ENCODE measurements at places on chromosomes 11 and 22.

GRCh38 chr11:12433571-12434324 is 56.4 kb downstream of the PARVA start:
- DNase-seq: no peak

GRCh38 chr11:62044639-62045121 is 77.2 kb upstream of the FTH1 start:
- DNase-seq: no peak

GRCh38 chr11:59669611-59670009 is 773 bp upstream of the PATL1 start:
- no peak for DNase-seq

GRCh38 chr22:22181341-22181850 is 63.2 kb upstream of the VPREB1 start:
- no peak for DNase-seq

DNA sequence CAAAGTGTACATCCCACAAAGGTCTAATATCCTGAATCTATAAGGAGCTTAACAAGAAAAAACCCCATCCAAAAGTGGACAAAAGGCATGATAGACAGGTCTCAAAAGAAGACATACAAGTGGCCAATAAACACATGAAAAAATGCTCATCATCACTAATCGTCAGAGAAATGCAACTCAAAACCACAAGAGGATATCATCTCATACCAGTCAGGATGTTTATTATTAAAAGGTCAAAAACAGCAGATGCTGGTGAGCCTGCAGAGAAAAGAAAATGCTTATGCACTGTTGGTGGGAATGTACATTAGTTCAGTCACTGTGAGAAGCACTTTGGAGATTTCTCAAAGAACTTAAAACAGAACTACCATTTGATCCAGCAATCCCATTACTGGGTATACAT is 12.7 kb downstream of the LGALS12 start:
- peak; percentile 45 for DNase-seq

- no peak for DNase-seq
These were observed 60.0 kb downstream of the SLC22A12 start for GRCh38 chr11:64650923-64651523.

DNA sequence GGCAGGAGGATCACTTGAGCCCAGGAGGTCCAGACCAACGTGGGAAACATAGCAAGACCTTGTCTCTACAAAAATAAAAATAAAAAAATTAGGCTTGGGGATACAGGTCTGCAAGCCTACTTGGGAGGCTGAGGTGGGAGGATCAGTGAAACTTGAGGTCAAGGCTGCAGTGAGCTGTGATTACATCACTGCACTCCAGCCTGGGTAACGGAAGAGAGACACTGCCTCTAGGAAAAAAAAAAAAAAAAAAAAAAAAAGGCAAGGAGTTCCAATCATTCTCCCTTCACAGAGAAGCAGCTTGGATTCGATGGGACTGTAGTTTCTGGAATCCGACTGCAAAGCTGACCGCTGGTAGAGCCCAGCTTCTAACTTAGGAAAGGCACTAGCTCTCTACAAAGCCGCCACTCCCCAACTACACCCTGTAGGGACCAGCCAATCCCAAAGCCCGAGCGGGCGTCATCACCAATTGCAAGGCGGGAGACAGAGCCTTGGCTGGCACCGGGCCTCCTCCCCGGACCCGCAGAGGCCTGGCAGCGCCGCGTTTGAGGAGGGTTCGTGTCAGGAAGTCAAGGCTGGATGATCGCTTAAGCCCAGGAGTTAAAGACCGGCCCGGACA is 716 bp upstream of the DDB2 start:
- peak; percentile 88 for DNase-seq

GRCh38 chr22:23179381-23180299 is 669 bp upstream of the BCR start:
- DNase-seq: no peak

DNA sequence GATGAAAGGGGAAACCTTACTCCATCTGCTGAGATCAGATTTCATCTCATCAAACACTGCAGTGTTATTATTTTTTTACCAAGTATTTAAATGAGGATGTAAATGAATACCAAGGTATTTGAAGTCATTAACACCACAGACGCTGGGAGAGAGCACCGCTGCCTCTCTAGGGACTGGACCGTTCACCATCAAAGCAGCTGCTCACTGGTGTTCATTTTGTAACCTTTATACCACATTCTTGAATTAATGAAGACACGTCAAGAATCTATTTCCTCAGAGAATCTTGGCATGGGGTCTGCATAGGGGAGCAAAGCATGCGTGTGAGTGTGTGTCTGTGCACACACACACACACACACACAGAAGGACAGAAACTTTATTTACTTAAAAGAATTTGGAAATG is 15.6 kb downstream of the SIAE start:
- DNase-seq: no peak

- no peak for DNase-seq
These were observed 70.8 kb downstream of the WNT7B start for GRCh38 chr22:45905924-45906865.

DNA sequence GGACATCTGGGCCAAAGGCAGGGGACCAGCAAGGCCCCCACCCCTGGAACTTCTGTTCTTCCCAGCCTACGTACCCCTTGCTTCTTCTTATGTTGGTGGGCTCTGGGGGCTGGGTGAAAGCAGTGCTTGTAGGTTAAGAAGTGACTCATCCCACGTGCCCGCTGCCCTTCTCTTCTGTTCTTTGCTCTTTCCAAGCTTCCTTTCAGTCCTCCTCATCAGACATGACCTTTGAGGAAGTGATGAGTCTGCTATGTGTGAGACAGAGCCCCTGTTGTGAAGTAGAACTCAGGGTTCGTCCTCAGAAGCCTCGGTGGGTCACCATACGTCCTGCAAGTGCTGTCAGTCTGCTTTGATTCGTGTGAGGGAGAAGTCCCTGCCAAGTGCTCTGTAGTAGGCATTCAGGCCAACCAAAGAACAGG is 12.7 kb downstream of the MED15 start:
- DNase-seq: no peak

DNA sequence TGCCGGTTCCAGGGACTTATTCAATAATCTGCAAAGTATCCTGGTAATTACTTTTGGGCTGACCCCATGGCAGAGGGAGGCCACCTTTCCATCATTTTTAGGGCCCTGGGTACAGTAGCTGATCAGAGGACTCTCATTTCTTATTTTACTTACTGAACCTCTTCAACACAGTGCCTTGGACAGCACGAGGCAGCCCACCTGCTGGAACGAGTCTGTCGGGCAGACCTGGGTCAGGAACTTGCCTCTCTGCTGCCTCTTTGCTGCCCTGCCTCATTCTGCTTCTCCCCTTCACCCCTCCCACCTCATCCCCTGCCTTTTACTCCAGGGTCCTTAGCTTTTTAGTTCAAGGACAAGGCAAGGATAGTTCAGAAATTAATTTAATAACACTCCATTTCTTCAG is 204.5 kb downstream of the CSNK2A3 start:
- DNase-seq: no peak

DNA sequence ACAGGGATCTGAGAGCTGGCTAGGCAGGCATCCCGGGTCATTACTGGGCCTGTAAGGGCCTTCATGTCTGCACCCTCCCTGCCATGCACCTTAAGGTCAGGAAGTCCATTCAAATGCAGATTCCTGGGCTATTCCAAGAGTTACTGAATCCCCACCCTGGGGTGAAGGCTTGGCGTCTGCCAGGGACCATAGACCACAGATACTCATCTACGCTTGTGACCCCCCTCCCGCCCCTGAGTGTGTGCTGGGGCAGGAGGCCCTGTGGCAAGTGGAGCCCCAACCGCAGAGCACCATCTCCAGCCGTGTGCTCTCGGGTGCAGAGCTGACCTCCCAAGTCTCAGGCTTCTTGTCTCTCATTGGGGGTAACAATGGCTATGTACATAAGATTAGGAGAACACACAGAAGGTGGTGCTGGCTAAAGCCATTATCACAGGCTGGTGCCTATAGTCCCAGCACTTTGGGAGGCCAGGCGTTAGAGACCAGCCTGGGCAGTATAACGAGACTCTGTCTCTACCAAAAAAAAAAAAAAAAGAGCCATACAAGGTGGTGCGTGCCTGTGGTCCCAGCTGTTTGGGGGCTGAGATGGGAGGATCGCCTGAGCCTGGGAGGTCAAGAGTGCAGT is 19.1 kb upstream of the KCNQ1OT1 start:
- no peak for DNase-seq

- peak; percentile 71 for DNase-seq
These were observed 30.7 kb downstream of the TOM1 start for GRCh38 chr22:35330258-35330861.

- DNase-seq: no peak
These were observed 590.7 kb downstream of the TBC1D22A start for GRCh38 chr22:47352920-47353700.

DNA sequence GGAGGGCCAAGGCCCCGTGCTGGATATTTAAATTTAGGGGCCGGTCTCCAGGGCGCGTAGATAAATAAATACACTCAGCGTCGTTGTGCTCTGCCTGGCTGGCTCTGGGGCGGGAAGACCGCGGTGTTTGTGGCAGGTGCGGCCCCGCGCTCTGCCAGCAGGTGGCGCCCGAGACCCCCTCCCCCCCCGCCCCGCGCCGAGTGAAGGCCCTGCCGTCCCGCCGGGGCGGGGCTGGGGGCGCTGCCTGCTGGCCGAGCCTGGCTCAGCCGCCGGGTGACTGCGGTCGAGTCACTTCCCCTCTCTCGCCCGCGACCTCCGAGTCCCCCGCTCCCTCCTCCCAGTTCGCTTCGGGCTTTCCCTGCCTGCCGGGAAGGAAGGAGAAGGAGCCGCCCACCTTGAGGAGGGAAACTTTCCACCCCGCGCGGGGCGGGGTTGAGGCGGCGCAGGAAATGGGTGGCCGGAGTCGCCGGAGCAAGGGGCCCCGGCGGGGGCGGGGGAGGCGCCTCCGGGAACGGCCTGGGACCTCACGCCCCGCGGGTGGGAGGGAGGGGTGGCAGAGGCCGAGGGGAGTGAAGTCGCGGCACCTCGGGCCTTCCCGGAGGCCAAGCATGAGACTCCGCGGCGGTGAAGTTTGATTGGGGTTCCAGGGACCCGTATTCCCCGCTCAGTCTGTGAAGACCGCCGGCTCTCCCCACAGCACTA is 1.6 kb upstream of the EHBP1L1 start:
- peak; percentile 97 for DNase-seq

- no peak for DNase-seq
These were observed 1.7 kb upstream of the GAB2 start for GRCh38 chr11:78419327-78419726.

Data from CD4-positive, alpha-beta T cell treated with Interleukin-10 for 1 hour (primary cell).